ENCODE measurements at places on chromosomes 5 and 9.

- no peak for DNase-seq
Observed at GRCh38 chr9:117462861-117463260, 48.0 kb upstream of the ASTN2 start.

GRCh38 chr5:3019045-3019444, 267.6 kb upstream of the IRX2 start:
- no peak for DNase-seq

DNA sequence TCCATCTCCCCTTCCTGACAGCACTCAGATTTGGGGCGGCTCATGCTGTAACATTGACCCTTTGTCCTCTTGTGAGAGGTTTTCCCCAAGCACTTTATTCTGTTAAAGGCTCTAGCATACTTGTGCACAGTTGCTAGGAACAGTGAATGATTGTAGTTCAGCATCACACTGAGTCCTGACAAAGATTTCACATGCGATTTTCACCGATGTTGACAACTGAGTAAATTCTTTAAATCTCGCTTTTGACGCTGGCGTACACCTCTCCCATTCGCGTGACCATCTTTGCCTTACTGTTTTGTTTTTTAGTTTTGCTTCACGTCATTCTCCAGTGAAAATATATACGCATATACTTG, 780 bp downstream of the CDC37L1 start:
- DNase-seq = no peak

GRCh38 chr5:79730564-79730963, 40.9 kb downstream of the CMYA5 start:
- DNase-seq = no peak

DNA sequence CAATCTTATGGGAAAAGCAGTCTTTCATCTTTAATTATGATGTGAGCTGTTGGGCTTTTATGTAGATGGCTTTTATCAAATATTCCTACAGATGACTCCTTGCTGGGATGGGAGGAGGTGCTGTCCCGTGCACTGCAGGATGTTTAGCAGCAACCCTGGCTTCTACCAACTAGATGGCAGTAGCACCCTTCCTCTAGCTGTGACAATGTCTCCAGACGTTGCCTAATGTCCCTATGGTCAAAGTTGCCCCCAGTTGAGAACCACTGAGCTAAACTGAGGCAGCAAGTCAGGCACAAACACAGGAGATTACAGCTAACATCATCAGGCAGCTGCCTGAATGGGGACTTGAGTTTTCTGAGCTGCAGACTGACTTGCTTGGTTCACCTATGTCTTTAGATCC, 401.9 kb upstream of the PDE4D start:
- DNase-seq = no peak

- no peak for DNase-seq
Observed at GRCh38 chr9:13049223-13049622, 230.3 kb downstream of the MPDZ start.

- DNase-seq = no peak
Observed at GRCh38 chr5:103232393-103232999, 26.1 kb upstream of the MACIR start.

GRCh38 chr5:177300236-177300880, 3.2 kb downstream of the RAB24 start:
- no peak for DNase-seq

DNA sequence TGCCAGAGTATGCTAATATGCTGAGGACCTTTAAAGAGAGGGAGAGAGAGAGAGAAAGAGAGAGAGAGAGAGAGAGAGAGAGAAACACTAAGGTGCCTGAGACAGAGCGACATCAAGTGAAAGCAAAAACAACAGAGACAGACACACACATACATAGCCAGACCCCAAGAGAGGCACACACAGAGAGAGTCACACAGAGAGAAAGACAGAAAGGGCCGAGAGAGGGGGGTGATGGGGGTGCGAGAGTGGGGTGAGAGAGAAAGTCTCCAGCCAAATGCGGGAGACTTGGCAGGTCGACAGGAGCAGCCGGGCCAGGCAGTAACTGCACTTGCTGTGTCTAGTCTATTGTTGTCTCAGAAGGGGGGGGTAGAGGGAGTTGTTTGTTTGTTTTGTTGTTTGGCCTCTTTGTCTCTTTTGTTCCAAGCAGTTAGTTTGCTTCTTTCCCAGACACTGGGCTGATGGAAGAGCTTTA, 30.1 kb upstream of the NFIB start:
- DNase-seq = no peak

- DNase-seq = no peak
Observed at GRCh38 chr9:2816476-2817141, 27.3 kb downstream of the PUM3 start.

DNA sequence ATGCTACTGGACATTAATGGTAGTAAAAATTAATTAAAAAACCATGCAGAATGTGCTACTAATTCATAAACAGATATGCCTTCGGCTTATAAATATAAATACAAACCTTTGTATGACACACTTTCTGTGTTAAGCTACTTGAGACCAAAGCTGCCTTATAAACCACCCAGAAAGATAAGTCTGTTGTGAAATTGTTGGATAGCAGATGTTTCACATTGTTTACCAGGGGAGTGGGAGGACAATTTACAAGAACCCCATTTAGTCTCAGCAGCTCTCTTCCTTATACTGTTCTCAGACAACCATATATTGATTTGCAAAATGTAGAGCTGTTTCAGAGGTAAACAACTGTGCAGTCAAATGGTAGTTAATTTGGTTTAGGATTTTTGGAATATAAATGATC, 524.4 kb downstream of the PRR16 start:
- no peak for DNase-seq

DNA sequence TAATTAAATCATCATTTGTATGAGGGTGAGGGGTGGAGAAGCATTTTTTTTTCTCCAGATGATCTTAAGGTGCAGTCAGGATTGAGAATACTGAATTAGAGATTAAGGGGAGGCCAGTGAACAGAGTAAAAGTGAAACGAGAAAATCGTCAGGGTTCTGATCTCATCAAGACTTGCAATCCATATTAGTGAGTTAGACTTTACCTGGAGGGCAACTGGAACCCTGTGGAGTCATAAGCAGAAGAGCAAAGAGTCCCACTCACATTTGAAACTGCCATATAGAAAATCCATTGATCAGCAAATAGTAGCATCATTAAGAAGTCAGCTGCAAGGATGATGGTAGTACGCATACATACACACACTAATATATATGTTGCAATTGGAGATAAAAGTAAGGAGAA, 466.2 kb upstream of the PAPPA start:
- DNase-seq = no peak

GRCh38 chr9:70347046-70347445, 67.4 kb downstream of the KLF9 start:
- DNase-seq = no peak

- no peak for DNase-seq
Observed at GRCh38 chr9:93299418-93300174, 115.7 kb downstream of the WNK2 start.

GRCh38 chr9:127210851-127211730, 53.5 kb upstream of the GARNL3 start:
- DNase-seq = no peak

GRCh38 chr5:2149195-2149539, 266.4 kb upstream of the IRX4 start:
- no peak for DNase-seq

DNA sequence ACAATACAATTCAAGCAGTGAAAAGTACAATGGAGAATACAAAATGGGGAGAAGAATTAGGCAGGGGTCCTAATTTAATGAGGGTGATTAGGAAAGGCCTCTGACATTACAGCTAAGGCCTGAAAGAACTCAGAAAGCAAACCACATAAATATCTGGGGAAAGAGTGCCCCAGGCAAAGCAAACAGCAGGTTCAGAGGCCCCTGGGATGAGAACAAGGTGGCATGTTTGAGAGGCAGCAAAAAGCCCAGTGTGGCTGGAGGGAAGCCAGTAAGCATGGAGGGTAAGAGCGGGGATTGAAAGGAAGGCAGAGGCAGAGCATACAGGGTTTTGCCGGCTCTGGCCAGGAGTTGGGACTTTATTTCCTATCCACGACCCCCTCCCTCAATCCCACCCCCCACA, 33.4 kb upstream of the VDAC1 start:
- no peak for DNase-seq

DNA sequence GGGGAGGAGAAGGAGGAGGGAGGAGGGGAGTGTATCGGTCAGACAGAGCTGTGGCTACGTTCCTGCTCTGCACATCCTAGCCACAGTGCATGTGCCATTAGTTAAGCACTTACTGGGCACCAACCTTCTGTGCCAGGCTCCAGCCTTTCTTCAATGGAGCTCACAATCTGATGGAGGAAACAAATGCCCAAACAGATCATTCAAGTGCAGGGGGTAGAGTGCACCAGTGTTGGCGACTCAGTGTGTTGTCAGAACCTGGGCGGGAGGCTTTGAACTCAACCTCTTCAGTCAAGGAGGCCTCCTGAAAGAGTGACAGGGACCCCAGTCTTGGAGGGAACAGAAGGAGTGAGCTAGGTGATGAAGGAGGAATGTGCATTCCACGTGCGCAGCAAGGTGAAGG, 51.9 kb upstream of the SHB start:
- no peak for DNase-seq

- no peak for DNase-seq
Observed at GRCh38 chr5:98755406-98755805, 18.1 kb upstream of the RGMB start.

GRCh38 chr5:83729362-83729761, 8.7 kb upstream of the HAPLN1 start:
- no peak for DNase-seq

DNA sequence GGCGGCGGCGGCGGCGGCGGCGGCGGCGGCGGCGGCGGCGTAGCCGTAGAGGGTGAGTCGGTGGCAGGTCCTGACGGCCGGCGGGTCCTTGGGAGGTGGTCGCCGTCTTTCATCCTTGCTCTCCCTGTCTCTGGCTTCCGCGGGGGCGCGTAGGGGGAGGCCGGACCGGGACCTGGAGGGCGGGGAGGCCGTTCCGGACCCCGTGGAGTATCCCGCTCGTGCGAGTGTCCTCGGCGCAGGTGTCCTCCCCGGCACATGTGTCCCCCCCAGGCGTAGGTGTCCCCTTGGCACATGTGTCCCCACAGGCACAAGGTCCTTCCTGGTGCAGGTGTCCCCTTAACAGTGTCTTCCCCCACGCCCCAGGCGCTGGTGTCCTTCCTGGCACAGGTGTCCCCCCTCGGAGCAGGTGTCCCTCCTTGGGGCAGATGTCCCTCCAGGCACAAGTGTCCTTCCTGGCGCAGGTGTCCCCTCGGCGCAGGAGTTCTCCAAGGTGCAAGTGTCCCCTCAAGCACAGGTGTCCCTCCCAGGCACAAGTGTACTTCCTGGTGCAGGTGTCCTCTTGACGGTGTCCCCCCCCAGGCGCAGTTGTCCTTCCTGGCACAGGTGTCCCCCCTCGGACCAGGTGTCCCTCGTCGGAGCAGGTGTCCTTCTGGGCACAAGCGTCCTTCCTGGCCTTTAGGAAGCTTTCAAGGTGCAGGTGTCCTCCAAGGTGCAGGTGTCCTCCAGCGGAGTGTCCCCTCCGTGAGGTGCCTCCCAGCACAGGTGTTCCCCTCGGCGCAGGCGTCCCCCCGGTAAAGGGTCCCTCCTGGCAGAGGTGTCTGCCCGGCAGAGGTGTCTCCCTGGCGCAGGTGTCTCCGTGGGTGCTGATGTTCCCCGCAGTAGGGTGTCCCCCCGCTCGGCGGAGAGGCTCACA, 519 bp downstream of the EXOC3 start:
- DNase-seq = no peak

DNA sequence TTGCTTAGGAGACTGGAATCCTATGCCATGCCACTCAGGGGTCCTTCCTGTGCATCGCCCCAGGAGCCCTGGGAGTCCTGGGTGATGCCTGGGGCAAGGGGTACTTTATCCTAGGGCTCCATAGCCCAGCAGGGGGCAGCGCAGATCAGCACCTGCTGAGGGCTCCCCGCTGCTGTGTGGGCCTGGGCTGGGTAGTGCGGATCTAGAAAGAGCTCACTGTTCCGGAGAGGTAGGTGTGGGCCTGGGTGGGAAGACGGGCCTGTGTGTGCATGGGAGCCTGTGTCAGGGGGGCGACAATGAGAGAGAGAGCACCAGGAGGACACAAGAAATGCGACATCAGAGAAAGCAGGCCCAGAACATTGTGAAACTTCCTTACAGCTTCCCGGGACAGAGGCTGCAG, 11.4 kb upstream of the DAB2IP start:
- no peak for DNase-seq

DNA sequence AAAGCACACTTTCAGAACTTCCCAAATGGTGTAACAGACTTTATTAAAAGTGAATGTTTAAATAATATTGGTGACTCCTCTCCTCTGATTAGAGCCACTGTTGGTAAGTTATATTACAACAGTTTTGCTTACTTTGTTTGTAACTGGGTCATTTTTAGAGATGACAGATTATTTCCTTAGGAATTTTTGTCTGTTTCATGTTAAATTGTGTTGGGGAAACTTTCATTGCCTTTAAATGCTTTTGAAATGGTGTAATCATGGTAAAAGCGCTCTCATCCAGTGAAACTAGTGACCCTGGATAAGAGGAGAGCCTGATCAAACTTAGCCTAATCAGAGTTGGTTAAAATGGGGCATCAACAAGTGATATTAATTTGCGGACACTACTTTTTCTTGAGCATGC, 39.4 kb downstream of the TNPO1 start:
- DNase-seq = no peak

DNA sequence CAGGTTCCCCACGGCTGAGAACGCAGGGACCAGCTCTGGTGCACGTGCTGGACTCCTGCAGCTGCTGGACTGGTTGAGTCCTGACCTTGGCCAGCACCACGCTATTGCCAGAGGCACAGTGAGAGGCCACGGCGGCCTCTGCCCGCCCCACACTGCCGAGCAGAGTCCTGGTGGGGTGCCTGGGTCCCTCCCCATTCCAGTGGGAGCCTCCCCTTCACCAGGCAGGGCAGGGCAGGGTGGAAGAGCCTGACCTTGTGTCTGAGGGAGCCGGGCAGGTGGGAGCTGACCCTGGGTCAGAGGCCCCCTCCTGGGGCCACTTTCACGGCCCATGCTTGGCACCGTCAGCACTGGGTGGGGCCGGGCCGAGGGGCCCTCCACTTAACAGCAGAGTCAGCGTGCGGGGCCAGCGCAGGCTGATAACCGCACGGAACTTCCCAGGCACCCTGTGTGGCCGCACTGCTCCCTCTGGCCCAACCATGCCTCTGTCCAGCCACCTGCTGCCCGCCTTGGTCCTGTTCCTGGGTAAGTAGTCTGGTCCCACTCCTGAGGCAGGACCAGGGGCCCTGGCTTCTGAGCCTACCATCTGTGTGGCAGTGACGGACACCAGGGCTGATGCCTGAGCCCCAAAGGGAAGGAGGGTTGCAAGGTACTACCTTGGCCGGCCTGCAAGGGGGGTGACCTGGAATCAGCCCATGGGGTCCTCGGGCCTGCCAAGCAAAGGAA, at the start of gene MAMDC4:
Gene MAMDC4, plus strand, starts transcription at position 406 of the 723 bp plus-strand sequence. Its CDS starts 71 bp downstream, at position 477.
- no peak for DNase-seq

- DNase-seq = no peak
Observed at GRCh38 chr9:138025908-138026307, 148.3 kb downstream of the CACNA1B start.
